ENCODE measurements at places on chromosomes 5 and 9. TPM values are rescaled to one million over a fixed set of nuclear protein-coding genes. Genes with fewer than 3 reads are reported as not detected.

DNA sequence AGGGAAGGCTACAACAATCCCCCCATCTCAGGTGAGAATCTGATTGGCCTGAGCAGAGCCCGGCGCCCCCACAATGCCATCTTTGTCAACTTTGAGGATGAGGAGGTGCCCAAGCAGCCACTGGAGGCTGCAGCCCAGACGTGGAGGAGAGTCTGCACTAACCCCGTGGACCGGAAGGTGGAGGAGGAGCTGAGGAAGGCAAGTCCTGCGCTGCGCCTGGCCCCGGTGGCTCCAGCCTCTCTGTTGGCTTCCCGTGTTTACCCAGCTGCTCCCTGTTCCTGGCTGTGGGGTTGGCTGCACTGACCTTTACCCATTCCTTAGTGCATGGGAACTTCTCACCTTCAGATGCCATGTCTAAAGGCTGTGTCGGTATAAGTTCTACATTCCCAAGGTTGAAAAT lies 11.0 kb upstream of the CEL start:
- H3K4me1 ChIP-seq = no peaks in the 10 kb centered on the region
- no peak overlapping the region for H3K4me3 ChIP-seq
- H3K27me3 ChIP-seq = no peaks in the 10 kb centered on the region

DNA sequence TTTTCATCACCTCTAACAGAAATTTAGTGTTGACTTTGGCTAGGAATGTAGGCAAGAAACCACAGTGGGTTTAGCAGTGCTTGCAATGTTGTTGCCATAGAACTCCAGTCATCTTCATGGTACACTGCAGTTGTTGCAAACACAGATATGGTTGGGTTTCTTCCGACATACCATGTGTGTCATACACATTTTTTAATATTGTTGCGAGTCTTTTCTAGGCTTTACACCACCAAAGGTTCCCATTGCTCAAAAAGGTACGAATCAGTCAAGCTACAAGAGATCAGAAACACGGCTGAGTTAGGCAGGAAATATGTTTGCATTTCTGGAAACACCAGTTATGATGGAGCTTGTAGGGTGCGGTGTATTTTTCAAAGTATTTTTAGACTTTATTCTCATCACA lies 172.4 kb downstream of the SYK start:
- H3K27me3 ChIP-seq = no peaks in the 10 kb centered on the region
- H3K36me3 ChIP-seq = no peaks in the 10 kb centered on the region
- no peak for DNase-seq
- H3K4me1 ChIP-seq = no peaks in the 10 kb centered on the region
- no peak overlapping the region for H3K4me3 ChIP-seq

- H3K4me1 ChIP-seq = no peaks in the 10 kb centered on the region
- H3K27ac ChIP-seq = no peak overlapping the region
- no peaks in the 10 kb centered on the region for H3K36me3 ChIP-seq
Measured at GRCh38 chr9:11072176-11072575, 459.4 kb upstream of the PTPRD start.

- no peaks in the 10 kb centered on the region for H3K27me3 ChIP-seq
- H3K4me1 ChIP-seq = peaks cover 26% of the 10 kb centered on the region
- H3K4me3 ChIP-seq = no peak overlapping the region
- DNase-seq = no peak
- H3K27ac ChIP-seq = no peak overlapping the region
- peaks cover 88% of the 10 kb centered on the region for H3K36me3 ChIP-seq
Measured at GRCh38 chr5:151123897-151124751, 33.5 kb downstream of the ANXA6 start.

- H3K36me3 ChIP-seq = no peaks in the 10 kb centered on the region
- no peaks in the 10 kb centered on the region for H3K27me3 ChIP-seq
- DNase-seq = no peak
- no peak overlapping the region for H3K4me3 ChIP-seq
- no peaks in the 10 kb centered on the region for H3K4me1 ChIP-seq
Measured at GRCh38 chr9:9792144-9792857, 820.5 kb downstream of the PTPRD start.

DNA sequence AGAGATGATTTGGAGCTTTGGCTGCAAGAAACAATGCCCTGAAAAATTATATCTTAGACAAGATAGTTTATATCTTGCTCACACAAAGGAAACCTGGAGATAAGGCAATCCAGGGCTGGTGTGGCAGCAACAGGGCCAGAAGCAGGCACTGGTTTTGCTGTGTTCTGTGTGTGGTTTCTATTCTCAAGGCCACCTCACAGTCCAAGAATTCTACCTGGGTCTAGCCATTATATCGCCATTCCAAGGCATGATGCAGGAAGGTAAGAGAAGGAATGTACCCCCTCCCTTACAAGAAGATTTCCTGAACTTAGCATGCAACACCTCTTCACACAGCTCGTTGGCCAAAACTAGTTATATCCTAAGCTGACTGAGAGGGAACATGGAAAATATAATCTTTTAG lies 74.5 kb upstream of the MEGF10 start:
- no peaks in the 10 kb centered on the region for H3K27me3 ChIP-seq
- H3K27ac ChIP-seq = no peak overlapping the region

GRCh38 chr9:108535526-108535925 lies 320.3 kb downstream of the ACTL7B start:
- H3K27me3 ChIP-seq = no peaks in the 10 kb centered on the region
- no peak for DNase-seq
- no peaks in the 10 kb centered on the region for H3K36me3 ChIP-seq
- no peaks in the 10 kb centered on the region for H3K4me1 ChIP-seq
- no peak overlapping the region for H3K4me3 ChIP-seq
- H3K27ac ChIP-seq = no peak overlapping the region

DNA sequence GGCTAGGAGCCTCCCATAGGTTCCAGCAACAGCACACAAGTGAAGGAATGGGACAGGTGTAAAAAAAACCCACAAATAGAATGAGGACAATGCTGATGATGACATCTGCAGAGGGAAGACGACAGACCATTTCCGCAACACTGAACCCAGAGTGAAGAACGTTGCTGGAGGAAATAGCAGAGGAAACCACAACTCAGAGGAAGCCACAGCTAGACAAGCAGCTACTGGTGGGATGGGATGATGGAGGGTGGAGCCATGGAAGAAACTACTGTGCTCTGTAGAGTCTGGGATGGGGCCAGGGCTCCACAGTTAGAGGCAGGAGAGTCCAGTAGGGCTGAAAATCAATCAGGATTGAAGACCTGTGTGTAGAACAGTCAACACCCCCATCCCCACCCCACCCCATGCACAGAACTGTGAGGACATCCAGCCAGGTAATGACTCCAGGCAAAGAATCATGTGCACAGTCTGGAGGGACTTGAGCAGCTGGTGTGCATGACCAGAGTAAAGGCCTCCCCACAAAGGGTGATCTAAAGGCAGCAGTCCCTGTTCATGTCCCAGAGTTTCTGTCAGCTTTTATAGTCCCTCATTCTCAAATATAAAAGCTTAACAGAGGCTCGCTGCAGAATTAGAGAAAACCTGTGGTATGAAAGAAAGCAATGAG lies 65.2 kb upstream of the SPIN1 start:
- no peaks in the 10 kb centered on the region for H3K27me3 ChIP-seq
- H3K4me1 ChIP-seq = no peaks in the 10 kb centered on the region
- no peak overlapping the region for H3K4me3 ChIP-seq
- H3K27ac ChIP-seq = no peak overlapping the region

DNA sequence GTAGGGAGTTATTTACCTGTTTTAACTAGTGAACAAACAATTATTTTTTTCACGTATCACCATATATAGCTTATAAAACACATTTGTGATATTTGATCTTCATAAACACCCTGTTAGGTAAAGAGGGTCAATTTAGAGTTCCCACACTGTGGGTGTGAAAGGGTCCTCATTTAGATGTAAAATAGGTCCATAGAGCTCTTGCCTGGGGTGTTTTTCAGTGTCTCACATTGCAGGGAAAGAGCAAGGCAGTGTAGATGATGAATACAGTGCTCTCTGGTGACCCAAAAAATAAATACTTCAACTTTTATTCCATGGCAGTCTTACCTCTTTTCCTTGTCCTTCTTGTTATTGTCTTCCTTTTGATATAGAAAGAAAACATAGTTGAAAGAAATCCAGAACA lies 403.2 kb upstream of the SGCD start:
- no peaks in the 10 kb centered on the region for H3K4me1 ChIP-seq
- no peak overlapping the region for H3K27ac ChIP-seq
- H3K36me3 ChIP-seq = no peaks in the 10 kb centered on the region
- no peaks in the 10 kb centered on the region for H3K27me3 ChIP-seq
- no peak for DNase-seq

DNA sequence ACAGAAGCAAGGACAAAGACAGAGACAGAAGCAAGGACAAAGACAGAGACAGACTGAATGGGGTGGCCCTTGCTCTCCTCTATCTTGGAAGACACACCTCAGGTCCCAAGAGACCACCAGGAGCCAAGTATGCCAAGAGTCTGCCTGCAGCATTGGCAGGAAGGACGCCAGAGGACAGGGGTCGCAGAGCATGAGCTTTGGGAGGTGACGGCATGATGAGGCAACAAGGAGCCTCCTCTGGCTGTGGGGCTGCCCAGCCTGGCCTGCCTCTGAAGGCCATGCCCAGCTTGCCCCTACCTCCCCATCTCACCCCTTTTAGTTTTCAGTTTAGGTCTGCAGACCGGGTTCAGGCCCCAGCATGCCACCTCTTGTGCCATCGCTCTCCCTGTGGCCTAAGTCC lies 17.6 kb downstream of the PDGFRB start:
- H3K4me1 ChIP-seq = peaks cover 61% of the 10 kb centered on the region
- peak overlapping the region; percentile 12 for H3K4me3 ChIP-seq
- H3K36me3 ChIP-seq = peaks cover 7% of the 10 kb centered on the region
- DNase-seq = no peak
- H3K27me3 ChIP-seq = no peaks in the 10 kb centered on the region

DNA sequence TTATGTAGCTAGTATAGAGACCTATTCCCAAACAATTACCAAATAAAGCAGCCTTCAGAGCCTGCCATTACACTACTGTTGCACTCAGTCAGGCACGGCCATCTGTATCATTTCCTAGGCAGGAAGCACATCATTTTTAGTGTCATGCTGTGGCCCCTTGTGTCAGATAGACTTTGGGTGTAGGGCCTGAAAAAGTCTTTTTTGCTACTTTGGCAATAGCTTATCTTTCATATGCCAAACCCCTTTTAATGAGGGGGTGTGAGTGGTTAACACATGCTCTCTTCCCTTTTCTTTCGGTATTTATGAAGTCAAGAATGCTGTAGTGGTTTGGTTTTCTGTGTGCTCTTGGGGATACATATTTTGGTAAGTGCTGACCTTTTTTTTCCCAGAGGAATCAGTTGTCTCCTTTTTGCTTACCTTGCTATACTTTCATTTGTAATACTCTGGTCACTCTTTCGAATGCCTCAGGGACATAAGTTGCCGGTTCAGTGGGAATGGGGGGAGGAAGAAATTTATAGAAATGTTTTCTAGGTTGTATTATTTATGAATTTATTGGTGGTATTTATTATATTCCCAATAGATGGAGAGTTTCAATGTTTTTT lies 209.8 kb downstream of the CSNK1G3 start:
- H3K4me3 ChIP-seq = no peak overlapping the region
- H3K4me1 ChIP-seq = no peaks in the 10 kb centered on the region
- H3K36me3 ChIP-seq = no peaks in the 10 kb centered on the region
- H3K27ac ChIP-seq = no peak overlapping the region
- no peak for DNase-seq

DNA sequence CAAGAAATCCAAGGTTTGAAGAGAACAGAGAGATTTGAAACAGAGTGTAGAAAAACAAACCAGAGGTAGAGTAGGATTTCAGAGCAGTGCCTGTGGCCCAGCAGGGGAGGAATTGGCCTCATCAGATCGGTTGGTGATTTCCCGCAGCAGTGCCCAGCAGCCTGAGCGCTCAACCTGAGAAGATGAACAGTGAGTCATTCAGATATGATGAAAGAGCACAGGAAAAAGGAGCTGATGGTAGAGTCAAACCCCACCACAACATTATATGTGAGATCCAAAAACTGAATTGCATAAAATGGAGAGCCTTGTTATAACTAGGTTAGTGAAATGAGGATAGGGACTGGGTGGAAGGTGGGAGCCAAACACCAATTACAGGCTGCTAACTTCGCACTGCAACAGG lies 248.9 kb downstream of the PIK3R1 start:
- H3K4me3 ChIP-seq = no peak overlapping the region
- no peak overlapping the region for H3K27ac ChIP-seq
- no peaks in the 10 kb centered on the region for H3K36me3 ChIP-seq
- peaks cover 3% of the 10 kb centered on the region for H3K4me1 ChIP-seq
- no peaks in the 10 kb centered on the region for H3K27me3 ChIP-seq

DNA sequence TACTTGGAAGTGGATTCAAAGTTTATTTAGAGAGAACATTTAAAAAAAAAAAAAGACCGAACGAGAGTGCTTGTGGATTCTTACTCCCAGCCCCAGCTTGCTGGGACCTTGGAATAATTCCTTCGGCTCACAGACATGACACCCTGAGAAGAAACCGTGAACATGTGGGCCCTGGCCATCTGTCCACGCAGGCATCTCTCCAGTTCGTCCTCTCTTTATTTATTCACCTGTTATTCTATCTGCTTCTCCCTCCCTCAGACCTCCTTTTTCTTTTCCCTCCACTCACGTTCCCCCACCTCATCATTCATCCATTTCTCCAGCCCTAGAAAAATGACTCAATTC lies 93.7 kb upstream of the PHYKPL start:
- no peak overlapping the region for H3K4me3 ChIP-seq
- H3K27me3 ChIP-seq = no peaks in the 10 kb centered on the region
- H3K27ac ChIP-seq = peak overlapping the region; percentile 51
- peak; percentile 23 for DNase-seq

DNA sequence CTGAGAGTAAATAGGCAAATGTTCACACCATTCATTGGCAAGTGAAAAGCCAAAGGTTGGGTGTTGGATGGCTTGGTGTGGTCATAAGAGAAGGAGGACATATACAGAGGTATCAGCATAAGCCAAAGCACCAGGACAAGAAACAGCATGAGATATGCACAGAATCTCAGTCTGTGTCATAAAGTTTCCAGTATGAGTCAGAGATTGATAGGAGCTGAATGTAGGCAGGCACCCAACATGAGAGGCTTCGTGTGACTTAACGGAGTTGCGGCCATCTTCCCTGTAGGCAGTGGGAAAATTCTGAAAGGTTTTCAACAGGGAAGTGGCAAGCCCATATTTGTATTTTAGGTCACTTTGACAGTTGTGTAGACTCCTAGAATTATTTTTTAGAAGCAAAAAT lies 54.5 kb downstream of the SNCAIP start:
- H3K4me3 ChIP-seq = no peak overlapping the region
- H3K27me3 ChIP-seq = no peaks in the 10 kb centered on the region
- H3K4me1 ChIP-seq = no peaks in the 10 kb centered on the region
- H3K36me3 ChIP-seq = no peaks in the 10 kb centered on the region

DNA sequence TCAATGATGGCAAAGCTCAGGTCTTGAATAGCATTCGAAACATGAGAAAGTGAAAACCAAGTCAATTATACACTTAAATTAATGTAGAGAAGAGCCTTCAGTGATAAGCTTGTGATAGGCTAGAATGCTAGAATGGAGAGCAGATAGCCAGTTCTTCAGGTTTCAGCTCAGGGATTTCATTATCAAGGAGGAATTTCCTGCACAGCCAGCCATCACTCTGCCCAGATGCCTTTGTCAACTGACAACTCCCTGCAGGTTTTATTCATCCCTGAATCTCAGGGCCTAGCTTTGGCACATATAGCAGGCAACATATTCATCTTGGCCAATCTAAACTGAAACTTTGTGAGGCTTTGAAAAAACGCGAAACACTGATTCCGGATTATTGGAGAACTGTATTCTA lies 199.3 kb upstream of the CDH6 start:
- H3K4me1 ChIP-seq = no peaks in the 10 kb centered on the region
- H3K27ac ChIP-seq = no peak overlapping the region
- DNase-seq = no peak
- H3K4me3 ChIP-seq = no peak overlapping the region
- no peaks in the 10 kb centered on the region for H3K36me3 ChIP-seq

Gene DEPDC1B
- 0.30 TPM for total RNA-seq

Gene SPINK7
- not detected for total RNA-seq

Gene SLC46A2
- 13.7 TPM for total RNA-seq

Gene IL13
- total RNA-seq = not detected

Gene FER
- total RNA-seq = 35.3 TPM
